ENCODE measurements at places on chromosomes 4 and X.

- DNase-seq = no peak
Observed at GRCh38 chrX:71911731-71912050, 1.0 kb downstream of the NHSL2 start.

DNA sequence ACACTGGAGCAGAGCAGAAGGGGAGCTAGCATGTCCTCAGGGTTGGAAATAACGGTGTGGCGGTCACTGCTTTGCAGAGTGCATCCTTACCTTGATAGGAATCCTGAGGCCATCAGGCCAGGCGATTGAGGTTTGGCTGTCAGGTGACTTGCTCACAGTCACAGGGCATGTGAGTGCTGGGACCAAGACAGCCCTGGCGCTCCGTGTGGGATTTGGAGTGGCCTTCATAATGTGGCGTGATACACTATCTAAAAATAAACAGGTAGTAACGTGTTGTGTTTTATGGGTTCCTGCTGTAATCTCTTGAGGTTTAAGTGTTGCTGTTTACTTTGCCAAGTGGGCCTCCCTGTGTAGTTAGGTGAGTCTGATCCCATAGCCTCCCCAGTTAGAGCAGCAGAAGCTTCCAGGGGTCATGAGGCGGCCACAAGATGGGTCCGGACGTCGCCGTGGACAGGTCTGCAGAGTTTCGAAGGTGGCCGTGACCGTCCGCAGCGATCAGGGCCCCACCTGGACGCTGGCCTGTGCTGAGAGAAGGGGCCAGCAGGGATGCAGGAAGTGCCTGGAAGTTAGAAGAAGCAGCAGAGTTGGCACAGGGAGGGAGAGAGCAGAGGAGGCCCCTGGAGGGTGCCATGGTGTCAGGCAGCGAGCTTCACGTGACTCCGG is 27.7 kb downstream of the RGS12 start:
- no peak for DNase-seq

DNA sequence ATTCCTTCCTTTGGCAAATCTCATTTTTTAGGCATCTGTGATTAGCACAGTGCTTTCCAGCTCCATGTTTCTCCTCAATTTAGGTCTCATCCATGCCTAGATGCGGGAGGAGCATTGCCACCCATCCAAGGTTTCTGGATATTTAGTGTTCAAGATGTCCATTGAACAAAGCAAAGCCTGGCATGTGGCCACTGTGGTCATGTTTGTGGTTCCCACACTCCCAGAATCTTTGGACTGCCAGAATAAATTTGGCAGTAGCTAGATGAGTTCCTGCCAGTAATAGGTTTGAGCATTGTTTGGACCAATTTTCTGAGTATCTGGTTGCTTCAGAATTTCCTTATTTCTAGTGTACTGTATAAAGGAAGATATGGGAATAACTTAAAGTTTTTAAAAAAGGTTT is 1124.1 kb downstream of the ADGRL3 start:
- DNase-seq = no peak

- DNase-seq = no peak
Observed at GRCh38 chr4:88211473-88212252, 53.2 kb upstream of the ABCG2 start.

DNA sequence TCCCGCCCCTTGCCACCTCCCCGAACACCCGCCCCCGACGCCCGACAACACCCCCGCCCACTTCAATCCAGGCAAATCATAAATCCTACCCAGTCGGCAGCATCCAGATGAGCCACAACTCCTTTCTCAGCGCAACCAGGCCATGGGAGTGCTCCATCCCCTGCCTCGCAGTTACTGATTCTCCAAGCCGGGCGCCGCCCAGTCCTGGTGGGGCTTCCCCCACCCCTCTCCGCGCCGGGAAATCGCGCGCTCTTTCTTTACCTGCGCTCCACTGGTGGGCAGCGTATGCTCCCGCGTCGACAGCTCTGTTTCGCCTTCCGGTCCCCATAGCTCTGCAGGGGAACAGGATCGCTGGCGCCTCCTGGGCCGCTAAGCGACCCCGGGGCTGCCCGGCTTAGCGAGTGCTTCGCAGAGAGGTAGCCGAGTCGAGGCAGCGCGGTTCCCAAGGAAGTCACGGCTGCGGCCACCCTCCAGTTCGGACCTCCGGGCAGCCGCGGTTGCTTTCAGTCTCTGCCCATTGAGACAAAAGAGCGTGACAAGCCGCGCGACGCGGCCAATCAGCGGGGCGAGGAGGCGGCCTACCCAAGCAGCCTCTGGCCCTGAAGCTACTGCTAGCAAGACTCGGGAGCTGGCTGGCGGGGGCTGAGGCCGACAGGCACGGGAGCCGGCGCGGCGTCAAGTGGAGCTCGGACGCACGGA is 43.7 kb upstream of the TMSB15B start:
- peak; percentile 18 for DNase-seq

DNA sequence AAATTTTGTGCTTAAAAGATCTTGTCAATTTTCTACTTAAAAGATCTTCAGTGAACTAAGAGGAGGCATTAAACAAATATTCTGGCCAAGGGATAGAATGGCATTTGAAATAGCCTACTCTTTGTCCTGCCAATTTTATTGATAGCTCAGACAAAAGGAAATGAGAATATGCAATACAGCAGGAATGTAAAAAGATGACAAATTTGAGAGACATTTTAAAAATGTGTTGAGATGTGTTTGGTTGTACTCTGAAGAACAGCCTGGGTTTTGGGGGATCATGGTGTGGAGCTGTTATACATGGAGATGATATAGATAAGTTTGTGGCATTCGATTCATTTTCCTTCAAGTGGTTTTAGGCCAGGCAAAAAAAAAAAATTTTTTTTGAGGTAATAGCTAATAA is 11.6 kb upstream of the MAD2L1 start:
- no peak for DNase-seq

GRCh38 chr4:184506527-184507121 is 32.3 kb upstream of the IRF2 start:
- DNase-seq = no peak

DNA sequence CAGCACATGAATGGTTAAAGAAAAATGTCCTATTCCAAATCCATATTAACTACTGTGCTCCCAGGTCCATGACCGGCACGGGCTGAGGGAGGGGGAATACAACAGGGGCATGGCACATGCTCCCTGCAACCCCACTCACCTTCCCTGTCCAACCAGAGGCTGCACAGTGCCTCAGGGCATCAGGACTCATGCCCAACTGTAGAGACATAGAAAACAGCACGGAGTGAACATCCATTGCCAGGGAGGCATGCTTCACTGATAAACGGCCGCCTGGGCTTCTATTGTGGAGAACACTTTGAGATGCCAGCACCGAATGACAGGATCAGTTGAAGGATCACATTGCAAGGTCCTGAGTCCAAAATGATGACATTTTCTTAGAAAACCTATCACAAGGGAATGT is 140.6 kb downstream of the STK32B start:
- no peak for DNase-seq

GRCh38 chrX:150200361-150200760 is 162.8 kb upstream of the MAMLD1 start:
- DNase-seq = no peak

DNA sequence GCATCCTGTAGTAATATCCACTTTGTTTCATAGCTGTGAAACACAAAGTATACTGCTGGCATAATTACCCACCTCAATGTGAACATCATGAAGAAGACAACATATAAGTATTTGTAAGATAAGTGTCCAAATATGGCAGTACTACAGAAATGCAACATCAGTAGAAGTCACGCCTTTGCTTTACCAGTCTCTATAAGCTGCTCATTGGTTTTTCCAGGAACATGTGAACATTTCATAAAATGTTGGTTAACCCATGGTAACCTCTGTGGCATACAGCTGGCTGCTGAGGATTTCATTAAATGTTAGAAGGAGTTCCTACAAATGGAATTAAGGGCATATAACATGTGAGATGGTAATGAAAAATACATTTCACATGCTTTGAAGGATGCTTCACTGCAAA is 77.6 kb downstream of the PPP3CA start:
- no peak for DNase-seq

GRCh38 chr4:189780391-189780790 is 160.3 kb upstream of the FRG1 start:
- DNase-seq = no peak

- no peak for DNase-seq
Observed at GRCh38 chr4:47562297-47562696, 77.2 kb downstream of the ATP10D start.

DNA sequence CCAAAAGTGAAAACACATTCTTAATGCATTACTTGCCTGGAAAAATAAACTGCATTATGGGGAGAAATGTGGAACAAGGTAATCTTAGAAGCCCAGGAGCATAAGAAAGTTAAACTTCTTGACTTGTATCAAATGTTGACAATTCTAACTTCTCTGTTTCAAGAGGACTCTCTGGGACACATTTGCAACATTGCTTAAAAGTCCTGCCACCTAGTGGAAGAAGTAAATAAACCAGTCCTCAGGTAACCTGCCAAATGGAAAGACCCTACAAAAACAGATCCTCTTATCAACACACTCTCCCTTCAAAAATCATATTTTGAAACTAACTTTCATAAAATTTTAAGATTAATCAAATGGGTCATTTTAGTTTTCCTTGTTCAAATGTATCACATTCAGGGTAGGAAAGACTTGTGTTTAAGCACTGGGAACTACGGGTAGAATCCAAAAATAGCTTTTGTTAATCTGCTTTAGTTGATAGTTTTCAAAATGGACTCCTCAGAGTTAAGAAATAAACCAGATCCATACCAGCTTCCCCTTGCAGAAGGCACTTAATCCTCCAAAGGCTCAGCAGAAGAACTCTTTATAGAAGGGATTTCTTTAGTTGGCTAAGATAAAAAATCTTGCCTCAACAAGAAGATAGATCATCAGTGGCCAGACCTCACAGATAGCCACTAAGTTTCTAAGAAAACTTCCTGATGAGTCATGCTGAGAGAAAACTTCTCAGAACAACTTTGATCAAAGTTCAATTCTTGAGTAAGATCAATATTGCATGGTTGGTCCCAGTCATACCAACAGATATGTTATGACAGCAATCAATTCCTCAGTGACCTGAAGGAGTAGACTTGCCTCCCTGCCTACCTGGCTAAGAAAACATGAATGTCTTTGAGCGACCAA is 141.7 kb downstream of the HHIP start:
- DNase-seq = no peak

- DNase-seq = no peak
Observed at GRCh38 chr4:114136069-114136468, 156.6 kb upstream of the ARSJ start.

- no peak for DNase-seq
Observed at GRCh38 chr4:95129821-95130311, 372.1 kb downstream of the BMPR1B start.

GRCh38 chrX:70033348-70034051 is 16.2 kb downstream of the AWAT2 start:
- no peak for DNase-seq

GRCh38 chrX:12987900-12988594 is 13.1 kb downstream of the TMSB4X start:
- DNase-seq = no peak
